ENCODE measurements at places on chromosomes 7 and 10.

GRCh38 chr7:148262721-148263229 is 327.8 kb upstream of the C7orf33 start:
- DNase-seq: peak; percentile 62

DNA sequence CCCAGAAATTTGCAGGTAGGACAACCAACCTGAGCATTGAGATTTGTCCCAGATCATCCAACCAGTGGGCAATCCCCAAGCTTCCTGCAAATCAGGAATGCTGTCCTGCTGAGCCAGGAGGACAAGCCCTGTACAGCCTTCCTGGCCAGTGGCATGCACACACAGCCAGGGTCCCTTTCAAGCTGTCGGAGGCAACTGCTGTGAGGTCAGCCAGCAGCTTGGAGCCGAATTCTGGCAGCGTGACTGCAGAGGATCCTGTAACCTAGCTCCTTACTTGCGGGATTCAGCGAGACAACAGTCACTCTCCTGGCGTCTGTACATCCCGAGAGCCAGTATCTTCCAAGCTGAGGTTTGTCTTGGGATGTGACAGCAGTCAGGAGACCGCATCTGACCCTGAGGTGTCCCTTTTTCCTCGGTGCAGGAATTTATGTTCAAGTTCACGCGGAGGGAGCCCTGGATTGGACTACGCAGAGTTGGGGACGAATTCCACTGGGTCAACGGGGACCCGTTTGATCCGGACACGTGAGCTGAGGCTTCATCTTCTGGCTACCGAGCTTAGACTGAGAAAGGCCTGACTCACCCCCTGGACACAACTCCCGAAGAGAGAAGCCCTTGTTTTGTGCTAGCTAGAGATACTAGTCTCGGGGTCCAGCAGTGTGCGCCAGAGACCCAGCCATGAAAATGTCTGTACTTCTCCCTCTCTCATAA is 18.3 kb downstream of the CLEC2L start:
- DNase-seq: no peak

- peak; percentile 13 for DNase-seq
These were observed 8.8 kb upstream of the LAMB4 start for GRCh38 chr7:108138911-108139310.

DNA sequence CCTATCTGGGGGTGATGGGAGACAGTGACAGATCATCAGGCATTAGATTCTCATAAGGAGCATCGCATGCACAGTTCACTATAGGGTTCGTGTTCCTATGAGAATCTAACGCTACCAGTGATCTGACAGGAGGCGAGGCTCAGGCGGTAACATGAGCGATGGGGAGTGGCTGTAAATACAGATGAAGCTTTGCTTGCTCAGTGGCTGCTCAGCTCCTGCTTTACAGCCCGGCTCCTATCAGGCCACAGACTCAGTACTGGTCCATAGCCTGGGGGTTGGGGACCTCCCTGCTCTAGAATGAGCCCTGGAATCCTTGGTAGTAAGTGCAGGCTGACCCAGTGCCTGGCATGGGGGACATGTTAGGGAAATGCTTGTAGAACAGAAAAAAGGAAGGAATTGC is 426.0 kb downstream of the TYW1 start:
- no peak for DNase-seq

DNA sequence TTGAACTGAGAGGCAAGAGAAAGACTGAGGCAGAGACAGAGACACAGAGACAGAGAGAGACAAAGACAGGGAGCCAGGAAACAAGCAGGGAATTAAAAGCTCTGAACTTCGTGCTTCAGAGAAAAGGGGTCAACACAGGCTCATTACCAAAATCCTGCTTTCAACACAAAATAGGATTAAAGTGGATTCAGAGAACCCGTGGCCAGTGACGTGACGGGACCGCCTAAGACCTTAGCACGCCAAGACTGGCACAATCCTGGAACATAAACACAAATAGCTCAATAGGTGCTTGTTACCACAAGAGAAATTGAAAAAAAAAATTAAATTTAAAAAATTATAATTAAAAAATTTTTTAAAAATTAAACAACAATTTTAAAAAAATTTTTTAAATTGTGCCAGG is 21.5 kb downstream of the ASB13 start:
- DNase-seq: no peak

- DNase-seq: no peak
These were observed 103.1 kb upstream of the INSIG1 start for GRCh38 chr7:155194382-155195140.

DNA sequence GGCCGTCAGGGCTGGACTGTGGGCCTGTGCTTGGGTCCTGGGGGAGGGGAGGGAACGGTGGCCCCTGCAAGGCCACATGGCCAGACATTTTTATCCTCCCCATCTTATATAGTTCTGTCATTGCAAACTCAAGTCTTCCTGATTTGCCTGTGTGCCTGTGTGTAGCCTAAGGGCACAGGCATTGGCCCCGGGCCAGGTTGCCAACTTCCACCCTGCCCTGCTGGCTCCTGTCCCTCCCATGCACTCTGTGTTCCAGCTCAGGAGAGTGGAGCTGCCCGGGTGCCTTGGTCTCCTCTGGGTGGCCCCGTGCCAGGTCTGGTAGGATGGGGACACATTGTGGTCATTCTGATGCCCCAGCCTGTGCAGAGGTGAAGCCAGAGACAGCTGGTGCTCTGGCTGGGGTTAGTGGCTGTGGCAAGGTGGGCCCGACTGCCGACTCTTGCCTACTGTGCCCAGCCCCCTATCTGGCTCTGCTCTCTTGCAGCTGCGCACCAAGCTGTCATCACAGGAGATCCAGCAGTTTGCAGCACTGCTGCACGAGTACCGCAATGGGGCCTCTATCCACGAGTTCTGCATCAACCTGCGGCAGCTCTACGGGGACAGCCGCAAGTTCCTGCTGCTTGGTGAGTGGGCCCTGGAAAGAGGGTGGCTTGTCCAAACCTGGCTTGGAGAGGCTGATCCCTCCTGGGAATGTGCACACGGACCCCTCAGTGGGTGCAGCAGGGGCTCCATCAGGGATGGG is 14.8 kb downstream of the NACAD start:
- no peak for DNase-seq

DNA sequence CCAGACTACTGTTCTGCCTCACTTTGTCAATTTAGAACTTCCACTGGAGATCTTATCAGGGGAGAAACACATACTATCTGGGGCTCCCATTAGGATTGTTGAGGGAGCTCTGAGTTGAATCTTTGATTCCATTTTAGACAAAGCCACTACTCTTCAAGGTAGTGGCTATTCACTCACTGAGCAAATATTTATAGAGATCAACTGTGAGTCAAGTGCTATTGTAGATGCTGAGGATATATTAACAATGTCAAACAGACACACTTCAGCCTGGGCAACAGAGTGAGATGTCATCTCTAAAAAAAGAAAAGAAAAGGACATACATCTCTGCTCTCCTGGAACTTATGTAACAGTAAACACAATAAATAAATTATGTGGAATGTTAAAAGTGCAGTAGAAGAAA is 315.3 kb downstream of the PTEN start:
- DNase-seq: no peak

- no peak for DNase-seq
These were observed 183.2 kb downstream of the ZNF438 start for GRCh38 chr10:30848396-30849032.

Measured in dermis blood vessel endothelial cell (primary cell).